Effector memory CD4-positive, alpha-beta T cell (primary cell): ENCODE measurements at places on chromosomes 3 and 15.

- no peak for DNase-seq
Observed at GRCh38 chr3:108202834-108203233, 19.4 kb downstream of the IFT57 start.

DNA sequence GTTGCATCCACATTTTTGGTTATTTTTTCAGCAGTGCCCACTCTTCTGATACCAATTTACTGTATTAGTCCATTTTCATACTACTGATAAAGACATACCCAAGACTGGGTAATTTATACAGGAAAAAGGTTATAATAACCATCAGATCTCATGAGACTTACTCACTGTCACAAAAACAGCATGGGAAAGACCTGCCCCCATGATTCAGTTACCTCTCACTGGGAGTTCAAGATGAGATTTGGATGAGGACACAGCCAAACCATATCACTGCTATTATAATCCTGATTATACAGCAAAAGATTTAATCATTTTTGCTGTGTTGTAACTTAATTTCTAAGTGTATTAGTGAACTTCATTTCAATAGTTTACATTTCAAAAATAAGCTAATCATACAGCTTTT is 6.6 kb downstream of the ZBED2 start:
- DNase-seq: no peak

GRCh38 chr3:186536883-186537844 is 7.0 kb downstream of the CRYGS start:
- DNase-seq: no peak

GRCh38 chr15:63848879-63849551 is 15.3 kb upstream of the HERC1 start:
- DNase-seq: no peak

GRCh38 chr15:86162172-86162591 is 82.5 kb downstream of the AGBL1 start:
- no peak for DNase-seq

DNA sequence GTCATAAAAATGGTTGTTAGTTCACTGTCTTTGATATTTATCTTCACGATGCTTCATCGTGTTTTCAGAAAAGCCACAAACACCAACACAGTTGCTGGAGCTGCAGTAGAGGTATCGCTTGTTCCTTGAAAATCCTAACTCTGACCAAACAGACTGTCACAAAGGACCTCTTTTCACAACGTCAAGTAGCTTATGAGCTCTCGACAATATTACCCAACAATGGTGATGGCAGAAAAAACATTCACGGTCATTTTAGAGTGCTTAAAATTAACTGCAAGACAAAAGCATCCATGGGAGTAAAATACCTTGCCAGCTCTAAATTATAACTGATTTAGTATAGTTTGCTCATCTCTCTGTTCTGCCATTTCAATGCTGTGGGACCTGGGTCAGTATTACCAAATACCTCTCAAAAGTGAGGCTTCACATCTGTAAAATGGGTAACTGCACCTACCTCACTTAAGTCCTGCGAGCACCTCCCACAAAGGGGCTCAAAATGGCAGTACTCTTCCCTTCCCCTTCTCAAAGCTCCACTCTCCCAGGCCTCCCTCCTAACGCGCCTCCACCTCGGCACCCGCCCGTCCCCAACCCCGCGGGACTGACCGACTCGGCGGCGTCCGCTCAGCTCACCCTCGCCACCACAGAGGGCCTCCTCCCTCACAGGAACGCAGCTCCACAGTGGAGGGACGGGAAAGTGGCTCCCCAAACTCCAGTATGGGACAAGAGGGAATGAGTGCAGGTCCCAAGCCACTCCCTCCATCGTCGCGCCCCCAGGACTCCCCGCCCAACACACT is 546 bp downstream of the TRIM59 start:
- DNase-seq: no peak

GRCh38 chr3:52054661-52055511 is 1.5 kb downstream of the DUSP7 start:
- no peak for DNase-seq

GRCh38 chr3:79362571-79363270 is 405.1 kb downstream of the ROBO1 start:
- DNase-seq: no peak

GRCh38 chr15:101619615-101619865 is 32.6 kb downstream of the TM2D3 start:
- DNase-seq: no peak

DNA sequence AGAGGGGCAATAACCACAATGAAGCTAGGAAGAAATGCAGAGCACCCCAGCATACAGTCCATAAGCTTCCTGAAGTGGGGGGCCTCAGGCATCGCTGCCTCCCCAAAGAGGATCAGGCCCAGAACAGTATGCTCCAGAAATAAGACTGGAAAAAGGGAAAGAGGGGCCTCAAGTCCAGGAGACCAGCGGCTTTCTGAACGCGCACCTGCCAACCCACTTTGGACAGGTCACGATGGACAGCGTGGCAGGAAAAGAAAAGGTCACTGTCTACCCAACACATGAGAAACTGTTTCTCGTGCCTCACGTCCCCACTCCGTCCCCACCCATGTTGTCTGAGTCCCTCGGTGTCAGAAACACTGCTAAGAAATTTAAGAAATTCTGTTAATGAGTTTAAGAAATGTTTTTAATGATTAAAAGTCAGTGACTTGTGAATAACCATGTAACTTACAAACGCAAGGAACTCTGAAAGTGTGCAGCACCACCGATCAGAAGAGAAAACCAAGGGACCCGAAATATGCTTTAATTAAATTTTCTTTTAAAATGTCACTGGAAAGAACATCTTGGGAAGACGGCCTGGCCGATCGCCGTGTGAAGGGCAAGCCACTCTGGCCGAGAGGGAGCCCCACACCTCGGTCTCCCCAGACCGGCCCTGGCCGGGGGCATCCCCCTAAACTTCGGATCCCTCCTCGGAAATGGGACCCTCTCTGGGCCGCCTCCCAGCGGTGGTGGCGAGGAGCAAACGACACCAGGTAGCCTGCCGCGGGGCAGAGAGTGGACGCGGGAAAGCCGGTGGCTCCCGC is 1.7 kb upstream of the PPARG start:
- DNase-seq: no peak

GRCh38 chr3:107085261-107085660 is 292.0 kb upstream of the CCDC54 start:
- DNase-seq: no peak

DNA sequence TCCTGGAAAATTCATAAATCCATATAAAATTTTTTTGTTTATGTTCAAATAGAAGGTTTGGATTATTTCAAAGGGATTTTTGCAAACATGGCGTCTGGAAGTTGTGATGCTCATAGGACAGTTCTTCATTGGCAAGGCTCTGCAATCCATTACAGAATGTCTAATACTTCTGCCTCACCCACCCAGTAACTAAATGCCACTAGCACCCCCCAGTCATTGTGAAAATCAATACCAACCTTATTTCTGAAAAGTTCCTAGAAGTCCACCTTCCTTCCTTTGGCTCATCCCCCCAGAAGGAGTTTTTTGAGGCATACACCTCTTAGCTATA is 17.9 kb downstream of the ATP11B start:
- DNase-seq: no peak

DNA sequence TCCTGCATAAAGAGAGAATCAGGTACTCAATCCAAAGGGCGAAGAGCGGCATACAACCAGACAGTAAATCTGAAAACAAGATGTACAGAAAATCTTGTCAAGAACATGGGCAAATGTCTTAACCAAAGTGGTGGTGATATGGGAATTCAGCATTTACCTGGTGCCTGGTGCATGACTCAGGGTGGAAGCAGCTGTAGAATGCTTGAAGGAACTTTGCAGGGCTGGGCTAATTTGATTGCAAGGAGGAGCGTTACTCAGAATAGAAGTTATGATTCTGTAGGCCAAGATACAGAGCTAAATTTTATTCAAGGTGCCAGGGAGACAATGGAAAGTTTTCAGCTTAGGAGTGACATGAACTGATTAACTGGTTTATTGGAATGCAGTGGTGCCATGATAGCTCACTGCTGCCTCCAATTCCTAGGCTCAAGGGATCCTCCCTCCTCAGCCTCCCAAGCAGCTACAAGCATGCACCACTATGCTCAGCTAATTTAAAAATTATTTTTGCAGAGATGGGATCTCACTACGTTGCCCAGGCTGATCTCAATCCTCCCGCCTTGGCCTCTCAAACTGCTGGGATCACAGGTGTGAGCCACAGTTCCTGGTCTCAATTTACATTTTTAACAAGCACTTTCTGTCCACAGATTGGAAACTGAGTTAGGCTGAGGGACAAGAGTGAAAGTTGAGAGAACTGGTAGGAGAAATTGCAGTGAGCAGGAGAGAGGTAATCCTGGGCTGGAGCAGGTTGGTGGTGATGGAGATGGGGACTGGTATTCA is 91.5 kb upstream of the TBC1D5 start:
- DNase-seq: no peak

- DNase-seq: no peak
Observed at GRCh38 chr3:56885879-56886278, 84.1 kb upstream of the ARHGEF3 start.

GRCh38 chr3:880371-880770 is 212.5 kb upstream of the CNTN6 start:
- DNase-seq: no peak

GRCh38 chr15:80579611-80580010 is 115.5 kb upstream of the ABHD17C start:
- no peak for DNase-seq

DNA sequence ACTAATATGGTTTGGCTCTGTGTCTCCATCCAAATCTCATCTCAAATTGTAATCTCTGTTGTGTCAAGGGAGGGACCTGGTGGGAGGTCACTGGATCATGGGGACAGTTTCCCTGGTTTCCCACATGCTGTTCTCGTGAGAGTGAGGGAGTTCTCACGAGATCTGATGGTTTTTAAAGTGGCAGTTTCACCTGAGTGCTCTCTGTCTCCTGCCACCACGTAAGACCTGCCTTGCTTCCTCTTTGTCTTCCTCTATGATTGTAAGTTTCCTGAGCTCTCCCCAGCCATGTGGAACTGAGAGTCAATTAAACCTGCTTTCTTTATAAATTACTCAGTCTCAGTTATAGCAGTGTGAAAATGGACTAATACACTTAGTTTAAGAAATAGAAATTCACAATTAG is 228.9 kb downstream of the CD47 start:
- DNase-seq: no peak

GRCh38 chr3:142993958-142994442 is 7.4 kb upstream of the U2SURP start:
- peak; percentile 26 for DNase-seq

- DNase-seq: no peak
Observed at GRCh38 chr3:52118156-52118875, 35.9 kb downstream of the POC1A start.

- no peak for DNase-seq
Observed at GRCh38 chr3:40827226-40827625, 302.5 kb downstream of the ZNF621 start.

GRCh38 chr3:182327196-182327681 is 466.1 kb upstream of the ATP11B start:
- DNase-seq: no peak

DNA sequence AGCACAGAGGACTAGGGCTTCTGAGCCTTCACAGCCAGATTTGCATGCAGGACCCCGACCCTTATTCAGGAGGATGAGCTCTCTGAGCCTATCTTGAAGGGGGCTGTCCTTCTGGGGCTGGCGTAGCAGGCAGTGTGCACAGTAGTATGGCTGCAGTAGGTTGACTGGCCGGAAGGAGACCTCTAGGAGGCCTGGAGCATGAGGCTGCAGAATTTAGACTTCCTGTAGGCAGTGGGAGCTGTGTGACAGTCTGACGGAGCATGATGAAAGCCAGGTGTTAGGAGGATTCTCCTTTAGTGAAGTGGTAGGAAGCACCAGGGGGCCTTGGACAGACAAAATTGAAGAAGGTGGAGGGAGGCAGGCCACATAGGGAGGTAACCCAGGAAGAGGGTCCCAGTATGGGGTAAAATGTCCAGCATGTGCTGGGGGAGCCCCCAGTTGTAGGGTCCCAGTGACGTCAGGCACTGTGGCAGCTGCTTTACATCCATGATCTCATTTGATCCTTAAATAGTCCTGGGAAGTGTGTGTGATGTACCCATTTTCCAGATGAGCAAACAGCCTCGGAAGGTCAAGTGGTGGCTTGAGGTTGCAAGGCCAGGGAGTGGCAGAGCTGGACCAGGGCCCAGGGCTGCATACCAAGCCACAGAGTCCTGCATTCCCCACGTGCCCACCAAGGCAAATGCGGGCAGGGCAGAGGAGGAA is 36.1 kb downstream of the SPSB4 start:
- no peak for DNase-seq

GRCh38 chr15:71244250-71244649 is 129.0 kb downstream of the THSD4 start:
- no peak for DNase-seq

GRCh38 chr3:124303305-124303910 is 311.5 kb upstream of the ROPN1 start:
- no peak for DNase-seq

- DNase-seq: peak; percentile 16
Observed at GRCh38 chr3:197736010-197736490, 654 bp downstream of the RUBCN start.

GRCh38 chr3:32238453-32239306 is at the start of gene CMTM8:
Gene CMTM8 (plus strand): TSS chr3:32238680. CDS start chr3:32238973, 293 bp downstream.
- peak; percentile 38 for DNase-seq

GRCh38 chr3:14841836-14842235 is 23.1 kb downstream of the FGD5 start:
- DNase-seq: no peak

- DNase-seq: no peak
Observed at GRCh38 chr3:147427746-147428145, 18.6 kb downstream of the ZIC1 start.

- DNase-seq: no peak
Observed at GRCh38 chr3:46374755-46375154, 4.0 kb downstream of the CCR5 start.

DNA sequence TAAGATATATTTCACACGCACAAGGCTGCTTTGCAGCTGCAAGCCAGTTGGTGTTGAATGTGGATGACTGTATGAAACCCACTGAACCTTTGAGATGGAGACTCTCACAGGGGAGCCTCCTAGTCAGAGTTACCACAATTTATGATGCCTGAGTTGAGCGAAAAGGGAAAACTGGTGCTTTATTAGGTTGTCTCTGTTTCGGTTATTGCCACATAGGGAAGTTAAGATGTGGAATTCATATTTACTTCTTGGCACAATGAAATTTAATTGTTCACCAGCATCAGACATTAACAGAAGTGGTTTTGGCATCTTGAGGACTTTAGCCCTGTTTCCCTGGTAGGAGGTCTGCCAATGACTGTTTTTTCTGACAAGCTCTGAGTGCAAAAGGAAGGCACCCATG is 358.2 kb downstream of the SQOR start:
- DNase-seq: no peak

- DNase-seq: no peak
Observed at GRCh38 chr3:16520970-16521881, 7.7 kb upstream of the RFTN1 start.

- no peak for DNase-seq
Observed at GRCh38 chr3:64163755-64164148, 61.5 kb downstream of the PRICKLE2 start.

- DNase-seq: no peak
Observed at GRCh38 chr3:73437828-73438227, 186.9 kb downstream of the PDZRN3 start.

- DNase-seq: no peak
Observed at GRCh38 chr3:134299185-134299887, 48.7 kb upstream of the RYK start.

- no peak for DNase-seq
Observed at GRCh38 chr15:96328181-96328876, 2.2 kb upstream of the NR2F2 start.

- DNase-seq: no peak
Observed at GRCh38 chr15:70240082-70240481, 142.4 kb upstream of the TLE3 start.
